ENCODE measurements at places on chromosomes 3 and 15. TPM values are rescaled to one million over a fixed set of nuclear protein-coding genes. Genes with fewer than 3 reads are reported as not detected.

- no peak for DNase-seq
These were observed 1.0 kb downstream of the ACAN start for GRCh38 chr15:88804257-88804656.

GRCh38 chr15:68833700-68834331 lies 13.1 kb upstream of the ANP32A start:
- no peak for DNase-seq

DNA sequence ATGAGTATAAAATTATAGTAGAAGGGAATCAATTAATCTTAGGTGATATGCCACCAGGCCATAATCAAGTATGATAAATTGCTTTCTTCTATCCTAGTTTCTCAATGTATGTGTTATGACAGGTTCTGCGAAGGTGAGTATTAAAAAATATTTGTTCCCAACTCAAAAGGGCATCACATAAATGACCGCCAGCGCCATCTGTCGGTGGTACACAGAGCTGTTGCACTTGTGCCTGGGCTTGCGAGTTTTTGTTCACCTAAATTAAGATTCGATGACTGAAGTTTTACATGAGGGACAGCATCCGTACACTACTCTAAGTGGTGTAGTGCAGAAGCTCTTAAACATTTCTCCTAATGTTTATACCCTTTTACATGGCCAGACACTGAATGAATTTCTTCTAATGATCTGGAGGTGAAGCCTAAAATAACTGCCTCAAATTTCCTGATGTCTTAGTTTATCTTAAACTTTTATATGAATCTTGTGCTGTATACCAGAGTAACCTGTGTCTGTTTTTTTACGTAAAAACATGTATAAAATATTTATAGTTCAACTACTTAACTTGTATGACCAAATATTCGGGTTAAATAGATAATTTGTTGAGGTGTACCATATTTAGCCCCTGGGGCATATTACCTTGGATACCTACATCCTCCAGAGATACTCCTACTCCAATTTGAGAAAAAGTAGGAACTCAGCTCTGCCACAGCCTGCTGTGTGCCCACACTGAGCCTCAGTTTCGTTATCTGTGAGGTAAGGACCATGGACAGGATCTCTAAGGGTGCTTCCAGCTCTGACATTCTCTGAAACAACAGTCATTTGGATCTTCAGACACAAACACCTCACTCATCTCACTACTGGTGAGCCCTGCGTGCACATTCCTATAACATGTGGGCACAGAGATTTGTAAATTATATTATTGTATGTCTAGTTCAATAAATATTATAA lies 365.6 kb downstream of the MAGI1 start:
- no peak for DNase-seq

GRCh38 chr3:127019449-127019848 lies 36.5 kb downstream of the PLXNA1 start:
- DNase-seq: no peak

DNA sequence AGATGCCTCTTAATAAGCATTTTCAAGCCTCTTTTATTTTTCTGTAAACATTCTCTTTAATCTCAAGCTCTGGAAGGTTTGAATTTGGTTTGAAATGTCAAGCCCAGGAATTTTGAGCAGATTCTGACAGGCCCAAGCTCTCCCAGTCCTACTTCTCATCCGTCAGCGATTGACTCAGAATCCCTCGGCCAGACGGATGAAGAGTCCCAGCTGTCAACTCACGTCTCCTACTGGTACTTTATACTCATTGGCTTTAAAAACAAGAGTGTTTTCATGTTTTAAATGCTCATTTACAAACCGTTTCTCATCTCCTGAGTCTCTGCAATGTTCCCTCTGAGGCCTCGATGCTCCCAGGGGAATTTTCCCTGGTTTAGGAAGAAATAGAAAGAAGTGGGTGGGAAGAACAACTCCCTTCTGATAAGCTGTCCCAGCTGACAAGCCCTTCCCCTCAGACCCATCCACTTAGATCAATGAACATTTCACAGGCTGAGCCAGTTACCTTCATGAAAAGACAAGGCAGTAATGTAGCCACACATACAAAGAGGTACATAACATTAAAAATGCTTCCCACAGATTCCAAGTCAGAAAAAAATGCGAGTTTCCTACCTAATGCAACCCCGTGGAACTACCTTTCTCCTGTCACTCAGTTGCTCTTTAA lies 478.2 kb upstream of the DPH6 start:
- DNase-seq: no peak

- peak; percentile 98 for DNase-seq
These were observed 43.6 kb upstream of the CTSH start for GRCh38 chr15:78988361-78988911.

DNA sequence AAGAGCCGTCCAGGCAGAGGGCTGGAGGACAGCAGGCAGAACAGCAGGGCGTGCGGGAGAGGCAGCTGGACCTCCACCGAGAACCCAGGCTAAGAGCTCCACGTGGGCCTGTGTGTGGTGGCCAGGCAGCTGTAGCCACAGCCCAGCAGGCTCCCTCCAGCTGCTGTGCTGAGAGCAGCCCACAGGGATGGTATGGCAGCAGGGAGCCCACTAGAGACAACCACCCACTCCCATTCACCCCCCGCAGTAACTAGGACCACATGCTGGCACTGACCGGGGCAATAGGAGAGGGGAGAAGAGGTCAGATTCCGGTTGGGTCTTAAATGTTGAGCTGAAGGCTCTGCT lies 25.6 kb upstream of the MUSTN1 start:
- DNase-seq: no peak

DNA sequence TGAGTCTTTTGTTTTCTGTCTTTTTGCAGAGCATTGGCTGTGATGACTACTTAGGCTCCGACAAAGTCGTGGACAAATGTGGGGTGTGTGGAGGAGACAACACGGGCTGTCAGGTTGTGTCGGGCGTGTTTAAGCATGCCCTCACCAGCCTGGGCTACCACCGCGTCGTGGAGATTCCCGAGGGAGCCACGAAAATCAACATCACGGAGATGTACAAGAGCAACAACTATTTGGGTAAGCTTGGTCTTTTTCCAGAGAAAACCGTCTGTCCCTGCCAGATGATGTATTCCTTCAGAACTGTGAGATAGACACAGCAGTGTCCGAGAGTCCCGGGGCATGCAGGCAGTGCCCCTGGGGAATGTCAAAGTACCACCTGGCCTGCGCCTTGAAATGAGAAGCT lies 149.9 kb upstream of the NR2E3 start:
- no peak for DNase-seq

DNA sequence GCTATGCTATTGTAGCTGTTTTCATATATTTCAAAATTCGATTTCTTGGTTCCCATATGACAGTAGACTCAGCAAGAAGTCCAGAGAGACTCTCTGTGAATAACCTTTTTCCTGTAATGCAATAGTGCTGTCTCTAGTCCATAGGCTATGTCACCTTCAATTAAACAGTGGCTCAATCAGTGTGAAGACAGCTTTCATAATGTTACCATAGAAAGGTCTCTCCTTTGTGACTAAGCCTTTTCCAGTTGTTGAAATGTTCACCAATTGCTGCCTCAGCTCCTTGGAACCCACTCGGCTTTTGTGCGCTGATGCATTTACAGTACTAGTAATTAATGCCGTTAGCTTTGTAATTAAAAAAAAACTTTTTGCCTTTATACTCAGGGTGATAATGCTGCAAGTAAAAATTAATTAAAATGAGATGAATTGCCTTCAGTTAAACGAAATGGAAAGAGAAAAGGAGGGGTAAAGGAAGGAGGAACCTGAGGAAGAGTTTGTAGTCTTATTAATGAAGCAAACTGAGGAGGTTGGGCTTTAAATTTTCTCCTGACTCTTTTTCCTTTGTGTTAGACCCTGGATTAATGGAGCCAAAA lies 214.8 kb downstream of the LSAMP start:
- DNase-seq: no peak

- no peak for DNase-seq
These were observed 29.7 kb downstream of the CACNA2D2 start for GRCh38 chr3:50473768-50474167.

- DNase-seq: no peak
These were observed 56.8 kb upstream of the INSYN1 start for GRCh38 chr15:73809728-73810501.

DNA sequence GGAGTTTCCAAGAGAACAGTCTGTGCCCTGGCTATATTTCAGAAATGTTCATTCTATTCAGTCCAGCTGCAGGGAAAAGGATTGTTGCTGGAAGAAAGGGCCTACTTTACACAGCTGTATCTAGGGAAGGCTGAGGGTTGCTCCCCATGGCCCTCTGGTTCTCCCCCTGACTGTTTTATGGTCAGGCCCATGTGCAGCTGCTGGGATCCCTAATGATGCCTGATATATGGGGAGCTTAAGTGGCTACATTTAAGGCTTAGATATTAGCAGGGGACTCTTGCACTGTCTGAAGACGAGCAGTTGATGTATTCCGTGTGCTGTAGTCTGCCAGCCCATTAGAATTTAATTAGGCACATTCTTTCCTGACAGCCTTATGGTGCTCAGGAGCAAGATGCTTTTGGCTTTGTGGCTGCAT lies 72.0 kb downstream of the FAM43A start:
- no peak for DNase-seq

- peak; percentile 7 for DNase-seq
These were observed 57.8 kb upstream of the KY start for GRCh38 chr3:134708671-134709070.

GRCh38 chr3:70994644-70995043 lies 588.9 kb downstream of the FOXP1 start:
- DNase-seq: no peak

GRCh38 chr3:135081451-135081850 lies 286.4 kb downstream of the EPHB1 start:
- DNase-seq: no peak

FHIT gene
- 11.5 TPM for total RNA-seq

UCN2 gene
- 39.1 TPM for total RNA-seq

PRTG gene
- total RNA-seq: 7.9 TPM

DAZL gene
- total RNA-seq: not detected

PGBD4 gene
- total RNA-seq: 0.96 TPM

MAP1A gene
- total RNA-seq: 2.5 TPM

All from kidney epithelial cell (primary cell).